ENCODE measurements at places on chromosomes 3 and 15.

- no peak for DNase-seq
These were observed 22.1 kb upstream of the GOLGA6C start for GRCh38 chr15:75235760-75236729.

- DNase-seq = no peak
These were observed 167.3 kb upstream of the NDN start for GRCh38 chr15:23854203-23854911.

- DNase-seq = no peak
These were observed 9.0 kb upstream of the MEIS2 start for GRCh38 chr15:37109168-37109871.

GRCh38 chr3:178381971-178382448, 154.2 kb upstream of the KCNMB2 start:
- DNase-seq = no peak

GRCh38 chr3:127275287-127275781, 12.5 kb downstream of the PRR20G start:
- DNase-seq = peak; percentile 68

GRCh38 chr3:114632757-114633424, 339.1 kb downstream of the TIGIT start:
- DNase-seq = no peak

GRCh38 chr3:77038468-77038929, 1.4 kb upstream of the ROBO2 start:
- DNase-seq = peak; percentile 73

DNA sequence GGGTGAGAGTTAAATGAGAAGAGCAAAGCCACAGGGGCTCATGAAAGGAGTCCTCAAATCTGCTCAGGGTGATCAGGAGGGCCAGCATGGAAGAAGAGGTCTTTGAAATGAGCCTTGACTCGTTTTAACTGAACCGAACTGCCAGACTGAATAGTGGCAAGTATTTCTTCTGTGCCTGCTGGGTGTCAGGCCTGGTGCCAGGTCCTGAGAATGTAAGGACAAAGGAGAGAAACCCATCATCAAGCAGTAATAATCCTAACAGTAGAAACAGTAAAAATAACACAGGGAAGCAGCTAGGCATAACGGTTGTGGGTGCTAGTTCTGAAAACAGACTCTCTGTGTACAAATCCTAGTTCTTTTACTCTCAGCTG, 40.4 kb upstream of the SMAD3 start:
- DNase-seq = no peak

GRCh38 chr3:125000661-125001060, 55.1 kb downstream of the HEG1 start:
- no peak for DNase-seq

- no peak for DNase-seq
These were observed 67.2 kb downstream of the LIPC start for GRCh38 chr15:58498821-58499580.

DNA sequence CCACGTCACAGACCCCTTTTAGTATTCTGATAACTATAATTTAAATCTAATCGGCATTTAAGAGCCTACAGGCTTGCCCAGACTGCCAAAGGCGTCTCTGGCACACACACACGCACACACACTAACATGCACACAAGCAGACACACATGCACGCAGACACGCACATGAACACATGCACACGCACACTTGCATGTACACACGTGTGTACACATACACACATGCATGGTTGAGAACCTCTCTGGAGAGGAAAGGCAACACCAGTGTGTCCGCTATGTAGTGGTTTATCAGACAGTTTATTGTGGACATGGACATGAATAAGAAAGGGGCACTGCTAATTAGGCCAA, 102.1 kb downstream of the FBLN2 start:
- DNase-seq = no peak

- no peak for DNase-seq
These were observed 98.8 kb downstream of the ZNF621 start for GRCh38 chr3:40623567-40623966.

GRCh38 chr3:176583956-176584355, 613.3 kb downstream of the TBL1XR1 start:
- no peak for DNase-seq

DNA sequence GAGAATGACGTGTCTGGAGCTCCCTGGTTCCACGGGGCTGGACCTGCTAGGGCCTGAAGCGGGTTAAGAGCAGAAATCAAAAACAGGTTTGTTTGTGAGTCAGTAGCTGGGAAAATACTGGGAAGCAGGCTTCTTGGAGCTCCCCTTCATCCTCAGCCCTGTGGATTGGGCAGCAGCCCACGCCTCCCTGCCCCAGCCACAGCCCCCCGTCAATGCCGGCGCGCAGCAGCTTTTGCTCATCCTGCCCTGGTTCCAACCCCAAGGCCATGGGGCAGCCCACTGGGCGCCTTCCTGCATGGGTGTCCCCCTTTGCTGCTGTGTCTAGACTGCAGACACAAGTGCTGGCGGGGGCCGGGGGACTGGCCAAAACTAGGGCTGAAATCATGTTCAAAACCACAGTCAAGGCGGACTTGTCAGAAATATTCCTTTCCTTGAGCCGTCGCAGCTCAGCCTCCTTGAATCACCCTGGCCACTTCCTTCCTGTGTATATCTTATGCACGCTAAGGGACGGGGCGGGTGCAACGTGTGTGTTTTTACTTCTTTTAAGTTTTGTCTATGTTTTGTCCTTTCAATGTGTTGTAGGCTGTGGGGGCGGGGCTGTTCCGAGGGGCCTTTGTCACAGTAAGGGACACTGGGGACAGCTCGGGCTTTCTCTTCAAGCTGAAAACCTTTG, 108.1 kb downstream of the KLF13 start:
- no peak for DNase-seq

DNA sequence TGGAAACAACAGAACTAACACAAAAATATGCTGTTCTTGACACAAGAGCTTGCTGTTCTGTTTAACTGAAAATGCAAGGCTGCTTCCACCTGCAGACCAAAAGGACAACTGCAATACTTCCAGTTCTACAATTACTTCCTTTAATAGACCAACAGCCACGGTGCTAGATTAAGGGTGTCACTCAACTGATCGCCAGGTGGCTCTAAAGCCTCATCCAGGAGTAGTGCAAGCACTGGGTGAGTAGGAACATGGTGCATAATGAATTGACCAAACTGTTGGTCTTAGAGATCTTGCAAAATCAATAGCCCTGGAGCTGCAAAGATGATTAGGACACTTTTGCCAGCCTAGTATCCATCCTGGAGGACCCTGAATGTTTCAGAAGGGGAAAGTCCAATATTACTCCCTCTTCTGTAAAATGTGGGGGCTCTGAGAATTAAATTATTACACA, 3.6 kb upstream of the CLDN16 start:
- no peak for DNase-seq

DNA sequence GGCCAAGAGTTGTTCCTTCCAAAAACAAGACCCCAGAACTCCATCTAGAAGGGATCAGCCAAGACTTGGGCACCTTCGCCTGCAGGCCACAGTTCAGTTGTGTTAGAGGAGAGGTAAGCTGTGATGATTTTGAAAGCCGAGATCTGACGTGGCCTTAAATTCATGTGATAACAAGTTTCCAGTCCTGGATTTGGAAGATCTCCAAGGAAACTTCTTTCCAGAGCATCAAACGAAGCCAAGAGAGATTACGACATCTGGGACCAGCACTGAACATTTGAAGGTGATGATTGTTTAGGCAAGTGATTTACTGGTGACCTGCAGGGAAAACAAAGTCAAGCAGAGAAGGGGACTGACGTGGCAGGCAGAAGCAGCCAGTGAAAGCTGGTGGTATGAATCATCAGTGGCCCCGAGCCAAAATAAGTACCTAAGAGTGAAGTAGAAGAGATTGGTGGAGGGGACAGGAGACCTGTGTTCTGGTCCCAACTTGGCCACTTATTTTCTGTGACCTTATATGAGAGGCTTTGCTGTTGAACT, 339.0 kb upstream of the PROK2 start:
- DNase-seq = no peak

- no peak for DNase-seq
These were observed 109.8 kb upstream of the RASGRP1 start for GRCh38 chr15:38674448-38674847.

DNA sequence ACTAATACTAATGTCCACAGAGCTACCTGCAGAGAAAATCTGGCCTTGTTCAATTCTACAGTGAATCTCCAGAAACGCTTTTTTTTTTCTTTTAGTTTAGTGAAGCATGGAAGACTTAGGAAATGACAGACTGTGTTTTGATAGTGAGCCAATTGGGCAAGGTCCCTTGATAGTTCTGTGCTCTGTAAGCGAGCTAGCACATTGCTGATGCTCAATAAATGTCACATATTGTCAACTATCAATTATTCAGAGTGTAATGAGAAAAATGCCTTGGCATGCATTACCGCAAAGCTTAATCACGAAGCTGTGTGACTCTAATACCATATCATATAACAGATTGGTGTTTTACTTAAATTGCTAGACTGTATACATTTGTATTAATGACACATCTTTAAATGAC, 5.2 kb upstream of the C3orf85 start:
- DNase-seq = no peak

- no peak for DNase-seq
These were observed 47.7 kb upstream of the PLXND1 start for GRCh38 chr3:129654131-129654530.

DNA sequence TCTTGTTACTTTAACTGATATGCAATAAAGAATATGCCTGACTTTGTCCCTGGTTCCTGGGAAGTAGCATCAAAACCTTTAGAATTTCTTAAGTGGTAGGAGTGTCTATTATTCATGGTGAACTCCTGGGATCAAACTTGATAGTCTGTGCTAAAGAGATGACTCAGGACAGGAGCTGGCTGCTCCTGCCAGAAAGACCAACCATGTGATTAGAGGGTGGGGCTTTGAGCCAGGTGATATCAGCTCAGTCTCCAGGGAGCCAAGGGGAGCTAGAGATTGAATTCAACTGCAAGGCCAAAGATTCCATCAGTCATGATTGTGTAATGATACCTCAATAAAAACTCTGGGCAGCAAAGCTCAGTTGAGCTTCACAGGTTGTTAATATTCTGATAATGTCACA, 20.6 kb upstream of the TMC3 start:
- DNase-seq = no peak

DNA sequence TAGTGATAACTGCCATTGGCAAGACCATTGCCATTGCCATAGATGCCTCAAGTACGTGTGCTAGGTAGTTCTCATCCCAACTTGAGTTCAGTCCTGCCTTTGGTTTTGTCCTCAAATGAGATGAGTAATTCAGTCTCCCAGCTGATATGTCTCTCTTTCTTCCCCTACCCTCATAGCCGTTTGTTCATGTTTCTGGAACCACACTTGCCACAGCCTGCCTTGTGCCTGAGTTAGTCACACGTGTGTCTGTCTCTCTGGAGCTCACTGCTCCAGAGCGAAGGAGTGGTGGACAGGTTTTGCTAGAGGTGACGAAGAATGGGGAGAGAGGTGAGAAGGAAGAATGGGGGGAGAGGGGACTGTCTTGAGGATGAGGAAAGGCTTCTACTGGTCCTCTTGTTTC, 88.0 kb upstream of the IGF1R start:
- no peak for DNase-seq

DNA sequence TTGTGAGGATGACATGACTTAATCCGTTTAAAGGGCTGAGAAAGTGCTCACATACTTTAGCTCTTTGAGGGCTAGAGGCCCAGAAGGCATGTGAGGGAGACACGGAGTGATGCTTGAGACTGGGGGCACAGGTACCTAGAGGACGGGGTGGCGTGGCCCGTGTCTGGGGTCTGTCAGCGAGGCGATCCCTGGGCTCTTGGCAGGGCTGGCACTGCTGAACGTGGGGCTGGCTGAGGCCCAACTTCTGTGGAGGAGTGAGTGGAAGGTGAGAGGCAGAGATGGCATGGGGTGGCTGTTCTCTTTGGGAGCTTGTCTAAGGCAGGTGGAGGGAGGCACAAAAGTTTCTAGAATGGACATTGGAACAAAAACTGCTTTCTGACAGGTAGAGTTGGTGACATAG, 9.5 kb downstream of the SEMA4B start:
- no peak for DNase-seq
